ENCODE measurements at places on chromosomes 2 and 18.

GRCh38 chr2:149068225-149068995, 29.9 kb downstream of the LYPD6B start:
- no peak for DNase-seq

GRCh38 chr2:57850415-57851130, 196.0 kb upstream of the VRK2 start:
- no peak for DNase-seq

- DNase-seq, result no peak
These were observed 330.0 kb upstream of the DSEL start for GRCh38 chr18:67846422-67847098.

- no peak for DNase-seq
These were observed 25.7 kb downstream of the PSMA8 start for GRCh38 chr18:26159353-26159752.

GRCh38 chr2:850429-850828, 100.2 kb upstream of the SNTG2 start:
- DNase-seq, result no peak

DNA sequence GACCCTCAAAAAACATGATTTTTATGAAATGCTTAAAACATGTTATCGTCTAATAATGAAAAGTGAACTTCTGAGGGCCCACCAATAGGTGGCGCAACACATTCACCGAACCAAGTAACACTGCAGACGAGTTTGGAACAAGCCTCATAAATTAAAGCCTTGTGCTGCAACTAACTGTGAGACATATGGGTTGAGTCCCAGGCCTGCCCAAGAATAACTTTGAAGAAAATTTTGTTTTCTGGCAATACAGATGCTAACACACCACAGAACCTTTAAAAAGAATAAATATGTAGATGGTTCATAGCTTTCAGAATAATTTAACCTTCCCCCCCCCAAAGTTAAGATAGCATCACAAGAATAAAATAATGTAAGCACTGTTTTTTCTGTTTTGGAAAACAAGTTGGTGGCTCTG, 285.9 kb downstream of the RNF144A start:
- DNase-seq, result peak; percentile 42

DNA sequence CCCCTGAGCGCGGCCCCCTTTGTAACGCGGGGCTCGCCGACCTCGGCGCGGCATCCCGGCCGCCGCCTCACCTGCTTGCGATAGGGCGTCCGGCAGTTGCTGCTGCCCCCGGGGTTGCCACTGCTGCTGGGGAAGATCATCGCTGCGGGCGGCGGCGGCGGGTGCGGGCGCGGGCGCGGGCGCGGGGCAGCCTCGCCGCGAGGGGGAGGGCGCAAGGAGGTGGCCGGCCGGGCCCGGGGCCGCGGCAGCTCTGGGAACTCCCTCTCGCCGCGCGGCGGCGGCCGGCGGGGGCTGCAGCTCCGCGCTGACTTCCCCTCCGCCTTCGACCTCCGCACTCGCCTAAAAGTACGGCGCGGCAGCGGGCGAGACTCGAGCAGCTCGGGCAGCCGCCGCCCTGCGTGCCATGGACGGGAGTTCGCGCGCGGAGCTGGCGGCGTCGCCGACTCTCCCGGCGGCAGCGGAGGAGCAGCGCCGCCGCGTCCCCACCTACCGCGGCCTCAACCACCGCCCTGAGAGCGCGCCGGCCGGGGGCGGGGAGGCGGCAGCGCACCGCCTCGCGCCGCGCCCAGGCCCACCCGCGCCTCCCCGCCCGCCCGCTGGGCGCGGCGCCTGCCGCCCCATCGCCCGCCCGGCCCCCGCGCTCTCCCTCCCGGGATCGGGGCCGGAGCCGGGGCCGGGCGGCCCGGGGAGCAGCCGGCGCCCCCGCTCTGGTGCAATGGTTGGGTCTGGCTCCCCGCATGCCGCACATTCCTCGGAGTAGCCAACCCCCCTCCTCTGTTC, 86.0 kb downstream of the RBMS1 start:
- DNase-seq, result peak; percentile 54

All from adrenal gland (tissue), 19 donors.